ENCODE measurements at places on chromosomes 5 and 9. TPM values are rescaled to one million over a fixed set of nuclear protein-coding genes. Genes with fewer than 3 reads are reported as not detected.

Gene PCDHB10
- polyA plus RNA-seq: 15.8 TPM

Gene CFAP157
- polyA plus RNA-seq: 28.0 TPM

Gene ARHGEF28
- 13.6 TPM for polyA plus RNA-seq

Gene SLC46A2
- polyA plus RNA-seq: 0.54 TPM

Gene SV2C
- polyA plus RNA-seq: 41.0 TPM

Gene NPR3
- 6.8 TPM for polyA plus RNA-seq

Gene PANK3
- 76.2 TPM for polyA plus RNA-seq

Gene GRK6
- polyA plus RNA-seq: 42.4 TPM

Gene SHC3
- polyA plus RNA-seq: 30.4 TPM

Gene SOHLH1
- 0.43 TPM for polyA plus RNA-seq

Gene PLAC8L1
- polyA plus RNA-seq: 2.1 TPM

Gene ABO
- polyA plus RNA-seq: 0.81 TPM

Gene LAMC3
- 18.2 TPM for polyA plus RNA-seq

Gene NKD2
- 25.2 TPM for polyA plus RNA-seq

- H3K27ac ChIP-seq: no peak overlapping the region
- no peaks in the 10 kb centered on the region for H3K27me3 ChIP-seq
- no peaks in the 10 kb centered on the region for H3K4me1 ChIP-seq
- no peak overlapping the region for H3K4me3 ChIP-seq
- H3K36me3 ChIP-seq: no peaks in the 10 kb centered on the region
These were observed 18.9 kb downstream of the PDE4D start for GRCh38 chr5:59874675-59875074.

DNA sequence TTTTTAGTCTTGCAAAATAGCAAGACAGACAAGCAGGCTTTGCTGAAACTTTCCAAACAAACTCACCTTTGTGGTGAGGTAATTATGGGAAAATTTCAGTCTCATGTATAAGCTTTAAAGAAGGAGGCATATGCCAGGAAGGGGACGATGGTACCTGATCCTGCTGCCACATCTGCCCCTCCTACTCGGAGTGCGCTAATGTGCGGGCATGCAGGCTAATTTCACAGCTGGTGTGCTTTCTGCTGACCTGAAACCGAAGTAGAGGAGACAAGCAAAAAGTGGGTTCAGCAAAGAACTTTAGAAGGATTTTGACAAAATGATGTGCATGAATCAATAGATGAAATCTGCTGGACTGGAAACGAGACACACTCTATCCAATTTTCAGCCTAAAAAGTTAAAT, 117.1 kb upstream of the IRX4 start:
- H3K4me1 ChIP-seq: no peaks in the 10 kb centered on the region
- H3K4me3 ChIP-seq: no peak overlapping the region
- peaks cover 3% of the 10 kb centered on the region for H3K27me3 ChIP-seq
- H3K27ac ChIP-seq: no peak overlapping the region
- no peaks in the 10 kb centered on the region for H3K36me3 ChIP-seq
- no peak for DNase-seq

DNA sequence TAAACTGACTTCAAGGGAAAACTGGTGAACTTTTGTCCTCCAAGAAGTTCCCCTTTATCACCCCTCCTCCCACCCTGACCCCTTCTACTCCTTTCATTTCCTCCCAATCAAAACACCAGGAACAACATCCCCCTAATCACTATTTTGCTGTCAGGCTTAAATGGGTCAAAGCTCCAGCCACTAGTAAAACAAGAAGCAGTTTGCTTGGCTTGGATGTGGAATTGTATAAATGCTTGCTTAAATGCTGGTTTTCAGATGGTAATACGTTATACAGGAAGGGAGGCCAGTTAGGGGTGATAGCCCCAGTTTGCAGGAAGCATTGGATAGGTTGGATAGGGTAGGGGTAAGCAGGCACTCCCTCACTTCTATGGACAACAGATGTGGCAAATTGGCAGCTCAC, 473.6 kb downstream of the AGTPBP1 start:
- DNase-seq: no peak
- no peak overlapping the region for H3K4me3 ChIP-seq
- peak overlapping the region; percentile 54 for H3K27ac ChIP-seq
- no peaks in the 10 kb centered on the region for H3K27me3 ChIP-seq

GRCh38 chr5:107401470-107402122, 269.1 kb downstream of the EFNA5 start:
- H3K27me3 ChIP-seq: no peaks in the 10 kb centered on the region
- H3K27ac ChIP-seq: no peak overlapping the region
- no peak for DNase-seq
- no peaks in the 10 kb centered on the region for H3K36me3 ChIP-seq

GRCh38 chr5:5687113-5687512, 264.6 kb downstream of the ICE1 start:
- no peaks in the 10 kb centered on the region for H3K27me3 ChIP-seq
- H3K27ac ChIP-seq: no peak overlapping the region
- H3K4me3 ChIP-seq: no peak overlapping the region
- no peaks in the 10 kb centered on the region for H3K4me1 ChIP-seq
- no peaks in the 10 kb centered on the region for H3K36me3 ChIP-seq

- H3K27ac ChIP-seq: no peak overlapping the region
- no peaks in the 10 kb centered on the region for H3K27me3 ChIP-seq
- no peaks in the 10 kb centered on the region for H3K36me3 ChIP-seq
- H3K4me3 ChIP-seq: no peak overlapping the region
- DNase-seq: no peak
- H3K4me1 ChIP-seq: no peaks in the 10 kb centered on the region
These were observed 17.4 kb upstream of the RIC1 start for GRCh38 chr9:5611321-5612184.

GRCh38 chr5:107385708-107386107, 285.0 kb downstream of the EFNA5 start:
- no peak for DNase-seq
- no peak overlapping the region for H3K4me3 ChIP-seq
- no peaks in the 10 kb centered on the region for H3K27me3 ChIP-seq
- H3K4me1 ChIP-seq: no peaks in the 10 kb centered on the region

GRCh38 chr9:109168170-109168569, 1.1 kb upstream of the FRRS1L start:
- peaks cover 16% of the 10 kb centered on the region for H3K4me1 ChIP-seq
- H3K4me3 ChIP-seq: no peak overlapping the region
- no peak overlapping the region for H3K27ac ChIP-seq
- no peak for DNase-seq

GRCh38 chr5:10423022-10423421, 18.7 kb upstream of the ROPN1L start:
- H3K27me3 ChIP-seq: no peaks in the 10 kb centered on the region
- H3K4me3 ChIP-seq: no peak overlapping the region

- no peaks in the 10 kb centered on the region for H3K4me1 ChIP-seq
- no peak overlapping the region for H3K4me3 ChIP-seq
- H3K36me3 ChIP-seq: no peaks in the 10 kb centered on the region
These were observed 74.8 kb upstream of the PIK3R1 start for GRCh38 chr5:68140763-68141162.

GRCh38 chr9:91241909-91242308, 119.8 kb downstream of the AUH start:
- H3K4me1 ChIP-seq: peaks cover 7% of the 10 kb centered on the region
- H3K36me3 ChIP-seq: no peaks in the 10 kb centered on the region
- no peaks in the 10 kb centered on the region for H3K27me3 ChIP-seq
- no peak overlapping the region for H3K4me3 ChIP-seq

DNA sequence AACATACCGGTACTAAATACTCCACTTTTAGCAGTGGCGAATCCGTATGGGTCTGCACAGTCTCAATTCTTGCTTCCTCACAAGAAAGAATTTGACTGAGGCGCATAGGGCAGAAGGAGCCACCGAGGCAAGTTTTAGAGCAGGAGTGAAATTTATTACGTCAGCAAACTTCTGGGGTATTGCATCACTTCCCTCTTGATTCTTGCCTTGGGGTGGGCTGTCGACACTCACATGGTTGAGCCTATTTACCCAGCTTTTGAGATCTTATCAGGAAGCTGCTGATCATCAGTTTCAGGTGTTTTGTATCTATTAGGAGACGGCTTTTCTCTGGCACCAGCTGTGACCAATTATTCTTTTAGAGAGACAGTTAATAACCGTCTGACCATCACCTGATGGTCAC, 111.5 kb upstream of the CCNH start:
- H3K27ac ChIP-seq: no peak overlapping the region
- no peaks in the 10 kb centered on the region for H3K4me1 ChIP-seq
- no peak overlapping the region for H3K4me3 ChIP-seq
- no peaks in the 10 kb centered on the region for H3K27me3 ChIP-seq
- DNase-seq: no peak

DNA sequence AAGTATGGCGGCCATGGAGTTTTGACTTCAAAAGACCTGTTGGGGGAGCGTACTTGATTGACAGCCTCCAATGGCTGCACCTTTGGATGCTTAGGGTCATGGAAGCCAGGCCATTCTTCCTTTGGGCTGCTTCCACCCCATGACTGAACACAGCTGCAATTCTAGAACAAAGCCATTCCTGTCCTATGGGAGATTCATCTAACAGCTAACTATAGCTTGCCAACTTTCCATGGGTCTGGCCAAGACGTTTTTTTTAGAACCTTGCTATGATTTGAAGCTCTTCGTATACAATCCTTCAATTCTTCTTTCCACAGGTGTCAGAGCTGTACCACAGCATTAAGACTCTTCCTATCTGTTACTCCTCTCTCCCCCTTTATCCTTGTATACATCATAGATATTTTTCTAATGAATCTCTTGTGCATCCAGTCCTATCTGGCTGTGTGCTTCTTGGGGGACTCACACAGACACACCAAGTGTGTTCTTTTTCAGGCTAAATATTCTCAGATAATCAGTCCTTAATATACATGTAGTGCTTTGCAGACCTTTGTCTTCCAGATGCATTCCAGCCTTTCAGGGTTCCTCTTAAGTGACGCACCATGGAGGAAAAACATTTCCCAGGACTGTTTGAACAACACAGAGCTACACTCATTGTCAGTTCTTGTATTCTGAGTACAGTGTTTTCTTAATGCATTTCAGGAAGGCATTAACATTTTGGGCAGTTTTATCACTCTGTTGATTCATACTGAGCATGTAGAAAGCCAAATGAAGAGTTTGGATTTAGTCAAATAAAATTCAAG, 198.9 kb downstream of the TAF11L14 start:
- no peaks in the 10 kb centered on the region for H3K27me3 ChIP-seq
- no peak for DNase-seq
- peaks cover 3% of the 10 kb centered on the region for H3K4me1 ChIP-seq
- no peak overlapping the region for H3K4me3 ChIP-seq
- no peaks in the 10 kb centered on the region for H3K36me3 ChIP-seq

GRCh38 chr5:168471785-168472184, 14.5 kb upstream of the RARS1 start:
- H3K4me3 ChIP-seq: no peak overlapping the region
- H3K27me3 ChIP-seq: no peaks in the 10 kb centered on the region
- peaks cover 11% of the 10 kb centered on the region for H3K36me3 ChIP-seq
- peaks cover 3% of the 10 kb centered on the region for H3K4me1 ChIP-seq
- no peak for DNase-seq
- no peak overlapping the region for H3K27ac ChIP-seq

DNA sequence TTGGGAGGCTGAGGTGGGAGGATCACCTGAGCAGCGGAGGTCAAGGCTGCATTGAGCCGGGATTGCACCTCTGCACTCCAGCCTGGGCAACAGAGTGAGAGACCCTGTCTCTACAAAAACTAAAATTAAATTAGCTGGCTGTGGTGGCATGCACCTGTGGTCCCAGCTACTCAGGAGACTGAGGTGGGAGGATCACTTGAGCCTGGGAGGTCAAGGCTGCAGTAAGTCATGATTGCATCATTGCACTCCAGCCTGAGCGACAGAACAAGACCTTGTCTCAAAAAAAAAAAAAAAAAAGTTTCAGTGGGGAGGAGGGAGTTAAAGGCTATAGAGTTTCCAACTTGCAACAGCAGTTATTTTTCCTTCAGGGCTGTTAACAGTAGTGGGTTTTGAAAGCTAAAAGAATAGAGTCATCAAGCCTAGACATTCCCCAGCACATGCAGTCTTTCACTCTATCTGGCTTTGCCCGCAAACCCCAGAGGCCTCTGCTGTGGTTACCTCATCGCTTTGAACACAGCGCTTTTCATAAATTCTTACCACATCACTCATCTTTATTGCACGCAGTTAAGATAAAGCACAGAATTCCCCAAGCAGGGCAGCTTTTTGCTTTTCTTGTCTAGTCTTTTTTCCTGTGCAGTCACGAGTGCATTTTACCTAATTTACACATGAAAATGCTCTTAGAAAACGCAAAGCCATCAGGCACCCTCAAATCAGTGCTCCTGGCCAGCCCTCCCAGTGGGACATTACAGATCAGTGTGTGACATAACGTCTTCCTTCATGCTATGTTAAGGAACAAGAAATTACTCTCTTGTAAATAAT, 8.7 kb upstream of the SLC2A8 start:
- H3K27me3 ChIP-seq: no peaks in the 10 kb centered on the region
- H3K27ac ChIP-seq: peak overlapping the region; percentile 70
- H3K36me3 ChIP-seq: peaks cover 39% of the 10 kb centered on the region
- no peak for DNase-seq

DNA sequence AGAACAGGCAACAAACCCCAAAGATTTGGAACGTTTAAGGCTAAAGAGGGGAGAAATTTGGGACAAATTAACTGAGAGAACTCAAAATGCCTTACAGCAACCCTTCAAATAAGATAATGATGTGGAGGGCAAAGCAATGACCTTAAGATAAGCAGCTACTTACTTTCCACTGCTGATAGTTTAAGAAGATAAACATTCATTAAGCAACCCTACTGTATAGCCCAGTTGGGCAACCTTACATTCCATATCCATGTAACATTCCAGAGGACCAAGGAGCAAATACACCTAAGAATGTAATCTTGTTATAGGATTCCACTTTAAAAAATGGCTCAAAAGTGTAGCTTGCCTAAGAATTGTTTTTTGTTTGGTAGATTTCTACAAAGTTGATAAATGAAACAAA, 14.8 kb downstream of the ETF1 start:
- DNase-seq: no peak
- H3K4me3 ChIP-seq: no peak overlapping the region
- peaks cover 8% of the 10 kb centered on the region for H3K36me3 ChIP-seq
- peaks cover 1% of the 10 kb centered on the region for H3K4me1 ChIP-seq

- no peak overlapping the region for H3K4me3 ChIP-seq
- no peaks in the 10 kb centered on the region for H3K4me1 ChIP-seq
- no peak for DNase-seq
- peaks cover 8% of the 10 kb centered on the region for H3K36me3 ChIP-seq
These were observed 41.9 kb downstream of the GPBP1 start for GRCh38 chr5:57215629-57216195.

- H3K4me1 ChIP-seq: no peaks in the 10 kb centered on the region
- no peak for DNase-seq
- H3K36me3 ChIP-seq: no peaks in the 10 kb centered on the region
- no peak overlapping the region for H3K4me3 ChIP-seq
- H3K27ac ChIP-seq: no peak overlapping the region
These were observed 9.5 kb upstream of the COMMD10 start for GRCh38 chr5:116075191-116075831.

DNA sequence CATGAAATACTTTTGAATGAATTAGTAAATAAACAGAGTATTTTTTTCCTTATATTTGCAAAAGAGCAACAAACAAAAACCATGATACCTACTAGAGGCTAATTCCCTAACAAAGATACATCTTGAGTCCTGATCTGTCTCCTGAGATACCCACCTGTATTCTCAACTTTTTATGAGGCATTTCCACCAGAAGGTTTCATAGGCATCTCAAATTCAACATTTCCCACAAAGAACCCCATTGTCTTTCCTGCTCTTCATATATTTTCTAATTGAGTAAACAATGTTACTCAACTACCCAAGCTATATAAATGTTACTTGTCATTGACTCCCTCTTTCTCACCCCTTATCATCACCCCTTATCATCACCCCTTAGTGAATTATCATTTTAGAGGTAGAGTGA, 119.4 kb upstream of the RAI14 start:
- DNase-seq: no peak
- no peak overlapping the region for H3K27ac ChIP-seq
- H3K4me1 ChIP-seq: no peaks in the 10 kb centered on the region
- no peaks in the 10 kb centered on the region for H3K27me3 ChIP-seq
- H3K4me3 ChIP-seq: no peak overlapping the region
- no peaks in the 10 kb centered on the region for H3K36me3 ChIP-seq
